ENCODE measurements at places on chromosomes 4 and X.

DNA sequence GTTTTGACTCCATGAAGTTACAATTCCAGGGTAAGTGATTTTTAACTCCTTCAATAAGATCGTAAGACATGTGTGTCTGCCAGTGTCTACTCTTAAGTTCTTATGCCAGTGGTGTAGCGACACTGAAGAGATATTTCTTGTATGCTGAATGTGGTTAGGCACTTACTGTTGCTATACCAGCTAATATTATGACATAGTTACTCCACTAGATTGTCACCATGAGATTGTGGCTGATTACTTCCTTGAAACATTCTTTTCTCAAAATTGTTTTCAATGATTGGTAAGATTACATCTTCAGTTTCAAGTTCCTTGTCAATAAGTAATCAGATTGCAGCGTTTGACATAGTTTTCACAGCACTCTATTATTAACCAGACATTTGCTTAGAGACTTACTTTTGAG, 60.6 kb upstream of the PAGE5 start:
- DNase-seq: no peak

GRCh38 chrX:85619962-85620361, 240.5 kb upstream of the POF1B start:
- DNase-seq: no peak

DNA sequence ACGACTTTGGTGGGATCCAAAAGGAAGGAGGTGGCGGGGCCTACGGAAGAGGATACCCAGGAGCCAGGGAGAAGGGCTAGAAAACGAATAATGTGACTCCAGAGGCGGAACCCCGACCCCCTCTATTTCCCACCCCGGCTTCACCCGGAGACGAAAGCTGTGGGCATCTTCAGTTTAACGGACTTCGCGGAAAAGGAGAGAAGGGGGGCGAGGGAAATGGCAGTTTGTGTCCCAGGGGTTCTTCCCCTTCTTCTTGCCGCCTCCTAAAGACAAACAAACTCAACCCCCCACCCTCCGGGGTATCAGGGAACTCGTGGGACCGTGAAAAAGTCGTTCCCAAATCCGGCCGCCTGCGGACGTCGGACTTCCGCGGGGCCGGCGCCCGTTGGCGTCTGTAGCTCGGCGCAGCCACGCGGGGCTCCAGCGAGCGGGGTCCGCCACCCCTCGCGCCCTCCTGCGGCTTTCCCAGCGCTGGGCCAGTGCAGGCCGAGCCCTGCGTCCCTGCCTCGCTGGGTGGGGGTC, 3.6 kb upstream of the LEF1 start:
- peak; percentile 27 for DNase-seq

DNA sequence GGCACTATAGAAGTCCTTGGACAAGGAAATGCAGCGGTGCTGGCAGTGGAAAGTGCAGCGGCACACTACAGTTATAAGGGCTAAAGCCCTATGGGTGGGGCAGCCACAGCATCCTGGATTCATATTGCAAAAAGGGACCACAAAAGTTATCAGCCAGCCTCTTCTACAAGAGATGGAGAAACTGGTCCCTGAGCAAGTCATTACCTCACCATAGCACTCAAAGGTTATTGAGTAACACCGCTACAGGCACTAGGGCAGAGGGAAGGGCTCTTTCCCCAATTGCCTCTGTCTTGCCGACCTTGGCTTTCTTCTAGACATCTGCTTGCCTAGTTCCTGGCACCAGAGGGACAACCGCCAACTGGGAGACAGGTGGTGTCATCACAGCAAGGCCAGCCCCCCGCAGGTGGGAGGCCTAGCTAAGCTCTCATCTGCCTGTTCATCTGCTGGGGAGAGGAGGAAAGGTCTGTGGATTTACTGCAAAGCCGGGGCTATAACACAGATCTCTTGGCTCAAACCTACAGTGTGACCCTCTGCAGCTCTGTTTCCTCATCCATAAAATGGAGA, 600.0 kb downstream of the BCOR start:
- DNase-seq: no peak

GRCh38 chrX:65993915-65994460, 45.9 kb downstream of the VSIG4 start:
- no peak for DNase-seq

- peak; percentile 43 for DNase-seq
These were observed 677 bp upstream of the CENPC start for GRCh38 chr4:67546004-67546356.

DNA sequence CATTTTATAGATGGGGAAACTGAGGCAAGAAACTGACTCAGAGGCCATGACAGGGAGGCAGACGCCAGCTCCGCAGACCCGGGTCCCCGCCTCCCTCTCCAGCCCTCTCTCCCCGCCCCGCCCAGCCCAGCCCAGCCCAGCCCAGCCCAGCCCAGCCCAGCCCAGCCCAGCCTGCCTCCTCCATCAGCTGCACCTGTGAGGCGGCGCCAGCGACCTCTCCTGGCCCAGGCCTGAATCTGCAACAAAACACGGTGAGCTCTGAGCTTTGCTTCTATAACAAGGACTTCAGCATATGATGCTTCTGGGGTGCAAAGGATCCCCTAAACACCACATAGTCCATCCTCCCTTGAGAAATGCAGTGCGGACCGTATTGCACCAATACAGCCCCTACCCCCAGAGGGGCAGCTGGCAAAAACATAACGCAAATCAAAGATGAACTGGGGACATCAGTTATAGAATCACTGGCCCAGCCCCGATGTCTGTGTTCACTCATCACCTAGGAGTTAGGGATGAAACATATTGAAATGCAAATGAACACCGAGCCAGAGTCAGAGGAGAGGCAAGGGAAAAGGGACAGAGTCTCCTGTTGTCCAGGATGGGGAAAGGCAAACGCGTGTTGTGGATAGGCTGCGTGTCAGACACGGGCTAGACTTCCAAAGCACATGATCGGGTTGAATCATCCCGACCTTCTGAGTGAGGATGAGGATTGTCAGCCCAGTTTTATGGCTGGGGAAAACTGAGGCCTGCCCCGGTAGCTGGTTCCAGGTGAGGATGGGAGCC, 216.1 kb upstream of the PSAPL1 start:
- no peak for DNase-seq

- no peak for DNase-seq
These were observed 9.9 kb upstream of the CT47C1 start for GRCh38 chrX:119062750-119063374.

DNA sequence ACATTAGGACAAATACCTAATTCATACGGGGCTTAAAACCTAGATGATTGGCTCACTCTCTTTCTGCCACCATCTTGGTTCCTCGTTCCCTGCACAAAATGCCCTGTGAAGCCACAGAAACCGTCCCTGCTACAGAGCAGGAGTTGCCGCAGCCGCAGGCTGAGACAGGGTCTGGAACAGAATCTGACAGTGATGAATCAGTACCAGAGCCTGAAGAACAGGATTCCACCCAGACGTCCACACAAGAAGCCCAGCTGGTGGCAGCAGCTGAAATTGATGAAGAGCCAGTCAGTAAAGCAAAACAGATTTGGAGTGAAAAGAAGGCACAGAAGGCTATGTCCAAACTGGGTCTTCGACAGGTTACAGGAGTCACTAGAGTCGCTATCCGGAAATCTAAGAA, 34.3 kb downstream of the TRIM61 start:
- no peak for DNase-seq

DNA sequence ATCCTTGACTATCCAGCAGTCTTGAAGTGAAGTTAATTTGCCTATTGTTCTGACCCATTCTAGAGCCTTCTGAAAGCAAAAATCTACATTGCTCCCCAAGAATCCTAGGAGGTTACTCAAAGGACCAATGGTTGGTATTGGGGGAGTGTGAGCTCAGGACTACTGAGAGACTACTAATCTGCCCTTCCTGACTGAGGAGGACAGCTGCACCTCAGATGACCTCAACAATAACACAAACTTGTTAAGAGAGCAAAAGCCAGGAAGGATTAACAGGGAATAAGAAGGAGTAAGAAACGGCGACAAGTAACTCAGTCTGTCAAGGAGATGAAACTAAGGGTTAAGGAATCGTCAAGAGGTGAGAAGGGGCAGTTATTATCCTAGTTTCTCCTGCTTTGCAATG, 43.4 kb downstream of the IDS start:
- no peak for DNase-seq

GRCh38 chr4:20760053-20760452, 59.8 kb downstream of the PACRGL start:
- no peak for DNase-seq

- DNase-seq: no peak
These were observed 242.0 kb downstream of the SCFD2 start for GRCh38 chr4:53123819-53124218.

Data from NCI-H526 treated with DMSO at 0.1 percent for 48 hours (cell line).